ENCODE measurements at places on chromosomes 11 and 22.

- no peak for DNase-seq
These were observed 3.9 kb upstream of the MYBPC3 start for GRCh38 chr11:47356129-47356997.

- no peak for DNase-seq
These were observed 33.8 kb downstream of the EHF start for GRCh38 chr11:34654483-34655334.

GRCh38 chr22:44479662-44480061 lies 18.4 kb downstream of the RTL6 start:
- no peak for DNase-seq

- no peak for DNase-seq
These were observed 1.9 kb downstream of the DUSP18 start for GRCh38 chr22:30665786-30666185.

GRCh38 chr11:115710980-115711379 lies 206.8 kb upstream of the CADM1 start:
- no peak for DNase-seq
